ENCODE measurements at places on chromosomes 13 and 19. TPM values are rescaled to one million over a fixed set of nuclear protein-coding genes. Genes with fewer than 3 reads are reported as not detected.

GRCh38 chr13:91169321-91170050 is 178.0 kb upstream of the MIR17HG start:
- no peak for DNase-seq

DNA sequence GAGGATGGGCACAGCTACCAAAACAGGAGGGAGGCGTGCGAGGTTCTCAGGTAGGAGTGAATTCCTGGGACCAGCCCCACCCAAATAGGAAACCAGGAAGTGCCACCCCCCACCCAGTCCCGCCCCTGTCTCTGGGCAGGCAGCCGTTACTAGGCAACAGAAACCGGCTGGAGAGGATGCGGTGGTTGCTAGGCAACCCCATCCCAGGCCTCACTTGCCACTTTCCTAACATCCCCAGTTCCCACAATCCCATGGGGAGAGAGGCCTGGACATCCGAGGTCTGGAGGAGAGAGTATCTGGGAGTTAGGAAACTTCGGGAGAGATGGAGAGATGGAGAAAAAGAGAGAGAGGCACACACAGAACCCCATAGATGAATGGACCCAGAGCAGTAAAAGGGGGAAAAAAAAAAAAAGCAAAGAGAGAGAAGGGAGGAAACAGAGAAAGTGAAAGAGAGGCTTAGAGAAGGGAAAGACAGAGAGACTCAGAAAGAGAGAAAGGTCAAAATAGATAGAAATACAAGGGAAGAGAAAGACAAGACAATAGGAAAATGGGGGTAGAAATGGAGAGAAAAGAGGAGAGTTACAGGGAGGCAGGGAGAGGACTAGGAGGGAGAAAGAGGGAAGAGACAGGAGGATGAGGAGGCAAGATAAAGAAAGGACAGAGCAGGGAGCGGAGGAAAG is 3.8 kb downstream of the GRIK5 start:
- no peak for DNase-seq

DNA sequence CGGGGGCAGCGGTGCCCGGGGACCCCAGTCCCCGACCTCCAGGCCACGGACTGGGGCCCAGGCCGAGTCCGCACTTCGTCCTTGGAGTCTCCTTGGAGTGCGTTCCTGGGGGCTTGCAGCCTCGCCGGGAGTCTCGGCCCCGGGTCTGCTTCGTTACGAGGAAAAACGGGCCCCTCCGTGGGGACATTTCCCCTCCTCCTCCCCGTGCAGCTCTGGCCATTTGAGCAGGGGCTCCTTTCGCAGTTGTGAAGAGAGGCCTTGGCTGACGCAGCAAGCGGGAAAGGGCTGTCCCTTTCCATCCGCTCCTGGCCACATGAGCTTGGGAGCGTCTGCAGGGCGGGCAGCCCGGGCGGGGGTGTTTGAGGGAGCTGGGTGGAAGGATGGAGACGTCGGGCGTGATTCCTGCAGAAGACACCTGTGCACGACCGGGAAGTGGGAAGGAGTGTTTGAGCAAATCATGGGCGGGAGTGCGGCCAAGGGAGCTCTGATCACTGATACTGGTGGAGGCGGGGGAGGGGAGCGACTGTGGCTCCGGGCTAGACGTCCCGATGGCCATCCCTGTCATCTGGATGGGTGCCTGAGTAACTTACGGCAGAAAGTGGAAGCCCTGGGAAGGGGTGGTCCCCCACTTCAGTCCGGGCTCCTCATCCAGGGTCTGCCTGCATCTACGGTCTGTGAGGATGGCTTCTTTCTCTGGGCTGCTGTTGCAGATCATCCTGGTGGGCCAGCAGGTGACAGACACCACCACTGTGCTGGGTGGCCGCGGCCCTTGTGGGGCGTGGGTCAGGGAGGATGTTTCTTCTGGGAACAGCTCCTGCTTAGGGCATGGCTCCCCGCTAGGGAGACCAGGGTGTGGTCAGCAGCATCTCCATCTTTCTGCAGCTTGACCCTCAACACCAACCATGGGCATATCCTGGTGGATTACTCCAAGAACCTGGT is 736 bp downstream of the GPI start:
- peak; percentile 69 for DNase-seq

DNA sequence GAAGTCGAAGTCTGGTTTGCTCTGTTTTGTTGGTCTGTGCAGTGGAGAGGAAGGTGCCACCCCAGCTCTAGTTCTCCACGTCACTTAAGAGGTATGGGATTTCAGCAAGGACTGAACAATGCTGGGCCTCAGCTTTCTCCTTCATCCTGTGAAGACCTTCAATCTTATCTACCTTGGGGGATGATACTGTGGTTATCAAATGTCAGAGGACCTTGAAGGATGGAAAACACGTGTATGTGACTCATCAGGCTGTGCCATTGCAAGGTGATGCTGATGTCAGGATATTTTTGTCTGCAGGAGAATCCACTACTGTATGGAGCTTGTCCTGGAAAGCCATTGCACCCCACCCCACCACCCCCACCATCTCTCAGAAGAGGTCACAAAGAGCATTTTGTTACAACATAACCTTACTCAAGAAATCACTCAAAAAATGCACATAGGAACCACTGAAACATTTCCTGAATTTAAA is 81.4 kb upstream of the UQCRFS1 start:
- no peak for DNase-seq

DNA sequence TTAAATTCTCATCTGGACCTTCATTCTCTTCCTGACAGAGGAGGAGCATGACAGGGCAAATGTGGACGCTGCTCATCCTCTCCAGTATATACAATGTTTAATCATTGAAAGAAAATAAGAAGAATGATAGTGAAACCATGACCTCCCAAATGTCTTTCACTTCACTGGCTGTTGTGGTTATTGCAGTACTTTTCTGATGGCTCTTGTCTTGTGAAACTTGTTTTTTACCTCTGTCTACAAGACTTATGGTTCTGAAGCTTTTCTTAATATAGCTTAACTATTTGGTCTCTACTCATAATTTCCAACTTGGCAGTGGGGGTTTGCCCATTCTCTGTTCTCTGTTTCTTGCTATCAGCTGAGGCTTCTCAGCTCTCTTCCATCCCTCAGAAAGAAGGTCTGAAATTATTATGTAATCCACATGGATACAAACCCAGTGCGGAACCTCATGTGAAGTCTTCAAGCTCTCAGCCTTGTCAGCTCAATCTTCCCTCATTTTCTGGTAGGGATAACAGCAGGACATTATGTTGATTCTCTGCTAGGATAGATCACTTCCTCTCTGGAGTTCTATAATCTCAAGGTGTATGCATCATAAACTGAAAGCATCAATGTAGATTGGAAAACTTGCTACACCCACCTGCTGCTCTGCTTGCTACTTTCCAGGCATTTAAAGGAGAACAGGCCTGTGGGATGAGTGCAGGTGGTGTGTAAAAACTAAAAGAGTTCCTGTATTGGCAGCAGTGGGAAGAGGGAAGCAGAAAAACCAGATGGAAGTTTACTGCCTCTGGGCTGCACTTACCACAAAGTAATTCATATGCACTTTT is 250.3 kb upstream of the HTR2A start:
- DNase-seq, result no peak

DNA sequence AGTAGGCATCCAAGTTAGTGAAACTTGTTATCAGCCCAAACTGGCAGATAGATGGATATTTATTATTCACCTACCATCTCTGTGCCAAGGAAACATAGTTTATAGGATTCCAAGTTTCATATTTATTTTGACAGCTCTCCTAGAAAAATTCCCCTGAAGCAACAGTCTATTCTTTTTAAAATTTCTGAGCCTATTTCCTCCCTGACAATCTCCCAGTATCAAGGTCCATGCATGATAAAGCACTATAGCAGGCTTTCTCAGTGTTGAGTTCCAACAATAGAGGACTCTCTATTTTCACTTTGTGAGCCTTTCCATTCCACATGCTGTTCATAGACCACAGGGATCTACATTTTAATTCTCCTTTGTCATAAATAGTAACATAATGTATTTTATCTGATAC is 312.6 kb downstream of the SLITRK6 start:
- no peak for DNase-seq

GRCh38 chr19:48558018-48558684 is 6.2 kb downstream of the SULT2B1 start:
- DNase-seq, result no peak

DNA sequence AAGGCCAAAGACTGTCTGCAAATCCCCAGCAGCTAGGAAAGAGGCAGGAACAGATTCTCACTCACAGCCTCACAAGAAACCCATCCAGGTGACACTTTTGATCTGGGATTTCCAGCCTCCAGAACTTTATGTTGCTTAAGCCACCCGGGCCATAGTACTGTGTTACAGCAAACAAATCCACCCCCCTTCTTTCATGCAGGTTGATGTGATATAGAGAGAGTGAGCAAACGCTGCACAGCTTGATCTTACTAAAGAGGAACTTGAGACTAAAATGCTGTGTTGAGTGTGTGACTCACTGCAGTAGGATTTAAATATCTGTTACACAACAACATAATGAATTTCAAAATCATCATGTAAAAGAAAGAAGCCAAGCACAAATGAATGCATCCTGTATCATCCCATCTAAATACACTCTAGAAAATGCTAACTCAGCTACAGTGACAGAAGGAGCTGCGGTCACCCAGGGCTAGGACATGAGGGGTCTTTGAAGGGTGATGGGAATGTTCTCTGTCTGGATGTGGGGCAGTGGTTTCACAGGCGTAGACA is 32.2 kb downstream of the RCBTB2 start:
- no peak for DNase-seq

DNA sequence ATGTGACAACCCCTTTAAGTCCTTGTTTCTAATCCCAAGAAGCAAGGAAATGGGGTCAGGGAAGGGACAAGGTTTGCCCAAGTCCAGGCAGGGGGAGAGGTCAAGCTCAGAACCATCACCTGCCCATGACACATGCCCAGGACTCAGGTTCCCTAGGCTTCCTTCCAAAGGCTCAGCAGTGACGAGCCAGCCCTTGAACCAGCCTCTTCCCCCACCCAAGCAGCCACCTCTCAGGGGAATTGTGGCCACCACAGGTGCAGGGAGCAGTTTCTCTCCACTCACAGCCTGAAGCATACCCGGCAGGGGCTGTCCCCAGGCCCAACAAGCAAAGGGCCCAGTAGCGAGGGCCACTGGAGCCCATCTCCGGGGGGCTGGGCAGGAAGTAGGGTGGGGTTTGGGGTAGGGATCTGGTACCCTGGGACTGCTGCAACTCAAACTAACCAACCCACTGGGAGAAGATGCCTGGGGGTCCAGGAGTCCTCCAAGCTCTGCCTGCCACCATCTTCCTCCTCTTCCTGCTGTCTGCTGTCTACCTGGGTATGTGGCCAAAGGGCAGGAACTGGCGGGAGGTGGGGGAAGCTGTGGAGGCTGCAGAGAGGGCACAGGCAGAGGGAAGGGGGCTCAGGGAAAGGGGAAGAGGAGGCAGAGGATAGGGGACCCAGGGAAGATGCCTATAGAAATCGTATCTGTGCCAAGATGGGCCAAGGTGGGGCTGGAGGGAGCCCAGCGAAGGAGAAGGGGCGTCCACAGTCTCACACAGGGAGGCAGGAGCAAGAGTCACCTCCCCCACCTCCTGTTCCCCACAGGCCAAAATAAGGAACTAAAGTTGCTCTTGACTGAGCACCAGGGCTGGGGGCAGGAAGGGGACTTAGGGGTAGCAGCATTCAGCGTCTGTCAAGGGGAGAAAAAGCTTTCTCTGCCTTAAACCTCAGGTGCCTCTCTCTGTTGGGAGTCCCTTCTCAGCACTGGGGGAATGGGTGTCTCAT is at the start of gene CD79A:
Gene CD79A (plus strand): TSS at position 433 of the 986 bp plus-strand sequence. CDS start 26 bp downstream, at position 459.
- peak; percentile 11 for DNase-seq

GRCh38 chr13:77339408-77339807 is 12.5 kb upstream of the MYCBP2 start:
- DNase-seq, result no peak

GRCh38 chr13:78404846-78405360 is 198.4 kb downstream of the POU4F1 start:
- DNase-seq, result no peak

The MBD3 gene
- 58.0 TPM for total RNA-seq

The ZIM2 gene
- total RNA-seq, result not detected

The KRTDAP gene
- not detected for total RNA-seq

The LRG1 gene
- 1.1 TPM for total RNA-seq

The ZNF17 gene
- 13.8 TPM for total RNA-seq

The AMER2 gene
- total RNA-seq, result not detected
